ENCODE measurements at places on chromosomes 16 and 17. TPM values are rescaled to one million over a fixed set of nuclear protein-coding genes. Genes with fewer than 3 reads are reported as not detected.

Gene CTRB1
- total RNA-seq = not detected

Gene KRT38
- under 0.01 TPM for total RNA-seq

Gene SYT17
- total RNA-seq = under 0.01 TPM

Gene AMZ2
- total RNA-seq = 98.0 TPM

Gene GP1BA
- not detected for total RNA-seq

Gene FBRS
- 30.3 TPM for total RNA-seq

Gene MT1H
- total RNA-seq = not detected

GRCh38 chr16:63200940-63201339, 1164.7 kb upstream of the CDH8 start:
- DNase-seq = no peak

- no peak for DNase-seq
Observed at GRCh38 chr17:16517477-16517876, 25.5 kb upstream of the LRRC75A start.

DNA sequence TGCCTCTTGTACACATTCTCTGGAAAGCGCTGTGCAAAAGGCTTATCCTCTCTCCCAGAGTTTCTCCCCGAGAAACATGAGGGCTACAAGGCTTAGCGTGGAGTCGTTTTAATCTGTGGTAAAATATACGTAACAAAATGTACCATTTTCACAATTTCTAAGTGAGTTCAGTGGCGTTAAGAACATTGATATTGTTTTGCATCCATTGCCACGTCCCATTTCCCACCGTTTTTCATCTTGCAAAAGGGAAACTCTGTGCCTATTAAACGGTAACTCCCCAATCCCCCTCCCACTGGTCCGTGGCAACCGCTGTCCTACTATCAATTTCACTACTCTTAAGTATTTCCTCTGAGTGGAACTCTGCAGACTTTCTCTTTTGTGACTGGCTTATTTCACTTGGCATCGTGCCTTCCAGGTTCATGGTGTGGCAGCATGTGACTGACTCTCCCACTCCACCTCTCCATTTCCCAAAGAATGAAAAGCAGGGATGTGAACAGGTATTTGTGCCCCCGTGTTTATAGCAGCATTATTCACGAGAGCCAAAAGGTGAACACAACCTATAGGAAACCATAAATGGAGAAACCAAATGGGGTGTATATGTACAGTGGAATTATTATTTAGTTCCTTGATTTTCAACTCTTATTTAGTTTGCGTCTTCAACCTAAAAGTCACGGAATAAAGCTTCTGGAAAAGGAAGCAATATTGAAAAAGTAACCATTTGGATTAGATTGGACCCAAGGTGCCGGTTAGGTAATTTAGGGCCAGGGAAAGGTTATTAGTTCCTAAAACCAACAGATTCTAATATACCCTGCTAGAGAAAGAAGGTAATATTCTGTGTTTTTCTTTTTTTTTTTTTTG, 1.1 kb upstream of the USP32 start:
- DNase-seq = peak; percentile 71

- peak; percentile 71 for DNase-seq
Observed at GRCh38 chr16:22898874-22899348, 84.9 kb downstream of the HS3ST2 start.

DNA sequence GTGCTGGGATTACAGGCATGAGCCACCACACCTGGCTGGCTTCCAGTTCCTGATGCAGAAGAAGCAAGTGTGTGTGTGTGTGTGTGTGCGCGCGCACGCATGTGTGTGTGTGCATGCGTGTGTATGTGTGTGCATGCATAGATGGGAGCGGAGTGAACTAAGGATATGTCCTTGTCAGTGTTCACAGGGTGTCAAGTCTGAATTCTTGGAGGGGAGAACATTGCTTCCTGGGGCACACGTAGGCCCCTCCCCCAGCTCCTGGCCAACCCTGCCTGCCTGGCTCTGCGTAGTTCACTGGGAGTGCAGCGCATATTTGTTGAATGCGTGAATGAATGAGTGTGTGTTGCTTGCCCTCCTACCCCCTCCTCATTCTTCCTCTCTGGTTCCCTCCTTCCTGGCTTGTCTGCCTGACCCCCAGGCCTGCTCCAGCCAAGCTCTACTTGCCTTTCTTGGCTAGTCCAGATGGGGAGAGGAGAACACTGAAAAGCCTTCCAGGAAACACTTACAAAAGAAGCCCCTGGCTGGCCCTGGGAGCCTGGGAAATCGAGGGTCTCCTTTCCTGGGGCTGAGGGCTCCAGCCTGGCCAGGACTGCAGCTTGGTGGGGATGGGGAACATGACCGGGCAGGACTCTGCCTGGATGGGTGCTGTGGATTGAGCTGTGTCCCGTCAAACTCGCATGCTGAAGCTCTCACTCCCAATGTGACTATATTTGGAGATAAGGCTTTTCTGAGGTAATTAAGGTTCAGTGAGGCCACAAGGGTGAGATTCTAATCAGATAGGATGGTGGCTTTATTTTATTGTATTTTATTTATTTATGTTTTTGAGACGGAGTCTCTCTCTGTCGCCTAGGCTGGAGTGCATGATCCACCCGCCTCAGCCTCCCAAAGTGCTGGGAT, 27.9 kb downstream of the IGFBP4 start:
- DNase-seq = peak; percentile 77

DNA sequence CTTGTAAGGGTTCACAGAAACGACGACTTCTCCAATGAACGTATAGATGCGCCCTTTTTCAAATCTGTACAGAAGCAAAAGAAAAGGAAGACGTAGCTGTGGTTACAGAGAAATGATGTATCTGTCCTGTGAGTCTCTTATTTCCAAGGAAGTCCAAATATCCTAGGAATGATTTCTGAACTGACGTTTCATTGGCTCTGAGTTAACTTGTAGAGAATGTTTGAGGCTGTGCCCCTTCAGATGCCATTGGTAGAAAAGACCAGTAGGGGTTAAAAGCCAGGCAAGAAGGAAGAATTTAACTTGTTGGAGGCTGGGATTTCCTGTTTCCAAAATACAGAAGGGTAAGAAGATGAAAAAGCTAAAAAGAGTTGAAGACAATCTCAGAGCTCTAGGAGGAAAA, 96.2 kb downstream of the MYO1D start:
- DNase-seq = no peak

- DNase-seq = peak; percentile 65
Observed at GRCh38 chr17:72706396-72706981, 386.0 kb downstream of the SLC39A11 start.

DNA sequence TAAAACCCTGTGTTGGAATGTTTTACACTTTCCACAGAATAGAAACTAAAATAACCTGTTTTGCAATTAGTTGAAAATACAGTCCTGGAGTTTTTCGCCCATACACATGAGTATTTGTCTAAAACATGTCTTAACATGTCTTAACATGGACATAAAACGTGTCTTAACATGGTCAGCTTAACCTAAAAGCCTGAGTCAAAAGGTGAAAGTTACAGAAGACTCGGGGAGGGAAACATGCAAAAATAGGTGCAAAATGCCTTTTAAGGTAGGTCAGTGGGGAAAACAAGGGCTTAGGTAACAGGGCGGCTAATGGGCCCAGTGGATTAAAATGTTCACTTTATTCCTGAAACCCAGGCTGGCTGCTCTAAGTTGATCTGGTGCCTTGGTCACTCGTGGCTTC, 56.1 kb upstream of the RBL2 start:
- DNase-seq = no peak

DNA sequence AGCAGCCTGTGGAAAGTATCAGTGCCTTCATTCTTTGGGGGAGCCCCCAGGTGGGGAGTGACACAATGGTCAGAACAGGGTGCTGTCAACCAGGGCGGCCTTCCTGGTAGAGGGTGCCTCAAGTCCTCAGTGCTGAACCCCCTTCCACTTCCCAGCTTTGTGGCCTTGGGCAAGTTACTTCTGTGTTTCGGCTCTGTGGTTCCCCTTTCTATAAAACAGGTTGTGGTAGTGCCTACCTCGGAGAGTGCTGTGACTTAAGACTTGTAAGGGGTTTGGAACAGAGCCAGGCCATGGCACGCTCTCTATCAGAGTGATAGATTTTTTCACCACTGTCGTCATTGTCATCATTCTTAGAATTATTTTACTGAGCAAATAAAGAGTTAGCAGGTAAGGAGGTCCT, 141.1 kb downstream of the CCDC182 start:
- no peak for DNase-seq

DNA sequence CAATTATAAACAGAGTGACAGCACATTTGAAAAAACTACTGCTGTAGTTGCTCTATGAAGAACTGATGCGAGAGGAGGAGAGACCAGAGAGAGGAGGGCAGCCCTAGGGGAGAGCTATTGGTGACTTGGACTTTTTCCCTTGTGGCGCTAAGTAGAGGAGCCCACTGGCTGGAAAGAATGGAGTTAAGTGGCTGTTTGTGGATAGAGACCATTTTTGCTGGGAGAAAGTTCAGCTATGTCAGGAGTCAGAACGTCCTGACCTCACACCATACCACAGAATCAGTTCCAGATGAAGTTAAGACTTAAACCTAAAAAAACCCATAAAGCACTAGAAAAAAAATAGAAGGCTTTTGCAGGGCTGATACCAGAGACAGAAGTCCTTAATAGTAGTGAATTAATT, 2.0 kb downstream of the POLR2A start:
- peak; percentile 66 for DNase-seq

DNA sequence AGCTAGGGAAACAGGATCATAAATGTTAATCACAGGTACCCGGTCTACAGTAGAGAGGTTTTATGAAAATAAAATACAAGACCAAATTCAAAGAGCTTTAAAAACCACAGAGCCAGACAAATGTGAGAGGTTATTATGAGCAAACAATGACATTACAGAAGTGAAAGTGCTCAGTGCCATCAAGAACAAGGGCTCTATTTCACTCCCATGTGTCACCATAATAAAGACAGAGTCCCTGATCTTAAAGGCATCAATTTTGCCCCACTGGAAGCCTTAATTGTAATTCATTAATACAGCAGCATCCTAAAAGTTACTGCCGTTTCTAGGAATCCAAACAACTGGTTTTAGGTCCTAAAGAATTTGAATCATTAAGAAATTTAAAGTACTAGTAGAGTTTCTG, 43.7 kb upstream of the CDRT4 start:
- no peak for DNase-seq

DNA sequence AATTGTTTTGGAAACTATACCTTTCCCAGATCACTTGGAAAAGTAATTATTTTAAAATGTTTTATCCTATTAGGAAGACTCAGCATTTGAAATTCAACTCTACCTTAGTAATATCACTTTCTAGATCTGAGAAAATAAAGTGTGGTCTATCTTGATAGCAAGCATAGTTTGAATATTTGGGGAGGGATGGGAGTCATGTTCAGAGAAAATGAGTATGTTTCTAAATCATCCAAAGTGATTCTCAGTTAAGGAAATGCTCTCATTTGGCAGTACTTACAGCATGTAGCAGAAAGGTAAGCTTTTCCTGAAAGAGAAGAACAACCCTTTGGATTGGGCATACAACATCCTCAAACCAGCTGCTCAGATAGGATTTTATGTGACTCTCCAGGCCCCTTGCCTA, 6.9 kb downstream of the C17orf75 start:
- no peak for DNase-seq

- no peak for DNase-seq
Observed at GRCh38 chr16:9054460-9054859, 37.0 kb upstream of the HAPSTR1 start.

DNA sequence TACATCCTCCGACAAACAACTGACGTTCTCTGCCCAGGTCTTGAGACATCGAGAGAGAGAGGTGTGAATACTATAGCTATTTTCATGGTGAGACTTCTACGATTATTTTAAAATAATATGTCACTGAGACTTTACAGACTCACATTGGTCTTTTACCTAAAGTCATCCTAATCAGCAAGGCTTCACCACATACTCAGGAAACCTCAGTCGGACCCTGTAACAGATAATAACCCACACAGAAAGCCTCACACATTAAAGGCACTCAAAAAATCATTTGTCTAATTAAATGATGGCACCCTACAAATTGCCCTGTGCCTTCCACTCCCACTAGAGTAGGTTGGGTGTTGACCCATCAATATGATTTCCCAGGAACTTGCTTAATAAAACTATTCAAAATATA, 19.8 kb upstream of the SLC39A11 start:
- DNase-seq = no peak

- no peak for DNase-seq
Observed at GRCh38 chr16:24538756-24539294, 541 bp upstream of the RBBP6 start.

DNA sequence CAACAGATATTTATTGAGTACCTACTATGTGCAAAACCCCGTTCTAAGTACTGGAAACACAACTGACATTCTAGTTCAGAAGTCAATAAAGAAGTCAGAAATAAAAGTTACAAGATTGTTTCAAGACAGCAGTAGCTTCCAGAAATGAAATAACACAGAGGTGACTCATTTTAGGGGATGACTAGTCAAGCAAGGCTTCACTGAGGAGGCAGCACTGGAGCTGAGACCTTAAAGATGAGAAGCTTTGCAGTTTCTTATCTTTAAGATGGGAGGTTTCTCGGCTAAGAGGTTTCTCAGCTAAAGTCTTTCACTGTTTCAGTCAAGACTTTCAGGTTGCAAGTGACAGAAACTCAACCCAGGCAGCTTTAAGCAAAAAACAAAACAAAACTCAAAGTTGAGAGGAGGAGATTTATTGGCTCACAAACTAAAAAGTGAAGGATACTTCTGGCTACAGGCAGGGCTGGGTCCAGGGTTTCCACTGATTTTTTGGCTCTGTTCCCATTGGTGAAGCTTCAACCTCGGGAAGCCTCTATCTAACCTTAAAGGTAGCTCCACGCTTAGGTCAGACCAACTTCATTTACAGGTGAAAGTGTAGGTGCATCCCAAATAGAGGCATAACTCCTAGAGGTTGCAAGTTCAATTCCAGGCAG, 7.4 kb upstream of the MMP2 start:
- DNase-seq = peak; percentile 89

DNA sequence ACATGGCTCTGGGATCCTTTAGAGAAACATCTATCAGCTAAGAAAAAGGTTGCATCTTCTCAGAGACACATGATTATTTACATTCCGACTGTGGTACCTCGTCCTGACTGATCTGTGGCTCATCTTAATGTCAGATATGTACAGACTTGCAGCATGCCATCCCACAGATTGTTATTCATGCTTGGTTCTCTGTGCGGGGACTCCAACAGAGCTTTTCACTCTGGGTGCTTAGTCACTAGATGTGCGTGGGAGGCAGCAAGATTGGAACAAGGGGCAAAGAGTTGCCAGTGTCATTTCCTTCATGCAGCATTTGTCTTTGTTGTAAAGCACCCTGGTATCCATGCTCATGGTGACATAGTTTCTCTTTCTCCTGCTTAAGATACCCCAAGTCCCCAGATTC, 179.1 kb upstream of the CACNG5 start:
- peak; percentile 25 for DNase-seq

DNA sequence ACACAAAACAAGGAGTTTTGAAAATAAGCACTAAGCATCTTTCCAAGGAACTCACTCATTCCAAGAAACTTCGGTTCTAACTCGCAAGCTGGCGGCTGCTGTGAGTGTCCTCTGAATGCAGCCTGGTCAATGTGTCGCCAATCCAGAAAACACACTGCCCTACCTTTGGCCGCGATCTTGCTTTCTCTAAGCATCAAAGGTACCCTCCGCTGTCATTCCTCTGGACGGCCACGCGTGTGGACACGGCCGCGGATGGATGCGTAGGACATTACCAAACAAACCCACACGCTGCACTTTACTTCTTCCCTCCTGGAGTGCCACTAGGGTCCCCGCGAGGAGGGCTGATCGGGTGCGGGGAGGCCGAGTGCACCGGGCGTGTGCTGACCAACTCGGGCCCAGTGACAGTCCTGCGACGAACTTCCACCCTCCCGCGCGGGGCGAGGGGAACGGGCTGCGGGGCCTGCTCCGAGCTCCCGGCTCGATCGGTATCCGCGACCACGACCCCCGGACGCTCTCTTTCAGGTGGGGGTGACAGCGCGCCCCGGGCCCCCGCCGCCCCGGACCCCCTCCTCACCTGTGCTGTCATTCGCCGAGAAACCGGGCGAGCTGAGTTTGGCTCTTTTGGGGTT, 1.1 kb downstream of the CREBBP start:
- peak; percentile 11 for DNase-seq

GRCh38 chr16:17470182-17470907, 415 bp downstream of the XYLT1 start:
- no peak for DNase-seq
